ENCODE measurements at places on chromosomes 5 and 9.

DNA sequence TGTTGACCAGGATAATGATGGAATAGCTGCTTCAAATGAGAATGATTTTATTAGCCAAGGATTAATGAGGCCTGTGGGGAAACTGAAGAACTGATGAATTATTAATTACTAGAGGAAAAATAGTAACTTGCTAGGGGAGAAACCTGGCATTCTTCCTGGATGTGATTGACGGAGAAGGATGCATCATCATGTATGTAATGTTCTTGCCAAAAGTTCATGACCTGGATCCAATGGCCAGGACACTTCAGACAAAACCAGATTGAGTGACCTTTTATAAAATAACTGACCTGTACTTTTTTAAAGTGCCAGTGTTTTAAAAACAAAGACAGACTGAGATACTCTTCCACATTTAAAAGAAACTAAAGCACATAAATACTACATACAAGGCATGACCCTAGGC lies 23.7 kb downstream of the KIAA1191 start:
- DNase-seq, result no peak

GRCh38 chr5:77621440-77621839 lies 17.1 kb downstream of the OTP start:
- DNase-seq, result no peak

- no peak for DNase-seq
These were observed 422.7 kb downstream of the DMAC1 start for GRCh38 chr9:7376833-7377232.

- DNase-seq, result no peak
These were observed 265.7 kb downstream of the AOPEP start for GRCh38 chr9:94991961-94992907.

GRCh38 chr9:108779551-108780325 lies 76.0 kb downstream of the ACTL7B start:
- DNase-seq, result no peak

DNA sequence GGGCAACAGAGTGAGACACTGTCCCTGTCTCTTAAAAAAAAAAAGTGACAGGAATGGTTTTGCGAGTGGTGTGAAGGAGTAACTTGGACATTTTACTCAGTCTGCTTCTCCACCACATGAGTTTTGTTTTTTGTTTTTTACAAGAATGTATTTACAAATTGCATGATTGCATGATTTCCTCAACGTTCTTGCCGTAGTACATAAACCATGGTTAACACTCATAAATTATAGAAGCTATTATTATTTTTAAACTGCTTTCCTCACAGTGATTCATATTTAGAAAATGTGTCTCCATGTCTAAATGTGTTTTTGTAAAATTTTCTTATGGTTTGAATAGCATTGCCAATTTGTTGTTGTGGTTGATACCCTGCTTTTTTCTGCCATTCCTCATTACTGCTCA lies 220.0 kb downstream of the GOLPH3 start:
- DNase-seq, result no peak

- no peak for DNase-seq
These were observed 387.9 kb downstream of the MAT2B start for GRCh38 chr5:163893281-163893680.

DNA sequence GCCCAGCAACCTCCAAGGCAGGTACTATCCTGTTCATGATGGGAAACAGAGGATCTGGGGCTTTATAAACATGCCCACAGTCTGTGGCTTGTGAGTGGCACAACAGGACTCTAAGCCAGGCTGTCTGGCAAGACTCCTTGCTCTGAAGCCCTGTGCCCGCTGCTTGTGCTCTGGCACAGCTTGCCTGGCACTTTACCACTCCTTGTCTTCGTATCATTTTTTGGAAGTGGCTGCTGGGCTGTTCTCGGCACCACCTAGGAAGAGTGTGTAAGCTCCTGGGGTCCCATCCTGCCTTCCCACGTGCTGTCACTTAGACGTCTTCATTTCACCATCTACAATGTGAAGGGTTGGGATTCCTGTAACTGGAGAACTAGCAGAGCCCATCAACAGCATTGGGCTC lies 59.3 kb upstream of the GLRX start:
- no peak for DNase-seq

GRCh38 chr9:2015581-2016407 lies 647 bp downstream of the SMARCA2 start:
- peak; percentile 49 for DNase-seq

DNA sequence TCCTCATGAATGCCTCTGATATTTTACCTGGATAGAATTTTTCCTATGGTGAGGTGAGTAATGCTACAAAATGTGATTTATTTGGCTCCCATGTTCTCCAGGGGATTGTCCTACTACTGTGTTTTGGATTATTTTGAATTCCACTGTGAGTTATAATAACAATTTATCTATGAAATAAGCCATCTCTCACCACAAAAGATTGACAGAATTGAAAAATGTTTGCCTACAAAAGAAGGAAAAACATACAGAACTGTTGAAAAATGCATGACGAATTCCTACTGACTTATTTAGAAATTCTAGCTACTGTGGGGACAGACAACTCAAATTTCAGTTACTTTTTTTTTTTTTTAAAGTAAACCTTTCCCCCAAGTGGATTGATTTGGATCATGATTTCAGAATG lies 463.7 kb upstream of the GRIN3A start:
- DNase-seq, result no peak

- DNase-seq, result no peak
These were observed 23.1 kb upstream of the CFAP157 start for GRCh38 chr9:127683723-127684122.

GRCh38 chr5:180109920-180110319 lies 38.4 kb upstream of the RNF130 start:
- DNase-seq, result no peak

DNA sequence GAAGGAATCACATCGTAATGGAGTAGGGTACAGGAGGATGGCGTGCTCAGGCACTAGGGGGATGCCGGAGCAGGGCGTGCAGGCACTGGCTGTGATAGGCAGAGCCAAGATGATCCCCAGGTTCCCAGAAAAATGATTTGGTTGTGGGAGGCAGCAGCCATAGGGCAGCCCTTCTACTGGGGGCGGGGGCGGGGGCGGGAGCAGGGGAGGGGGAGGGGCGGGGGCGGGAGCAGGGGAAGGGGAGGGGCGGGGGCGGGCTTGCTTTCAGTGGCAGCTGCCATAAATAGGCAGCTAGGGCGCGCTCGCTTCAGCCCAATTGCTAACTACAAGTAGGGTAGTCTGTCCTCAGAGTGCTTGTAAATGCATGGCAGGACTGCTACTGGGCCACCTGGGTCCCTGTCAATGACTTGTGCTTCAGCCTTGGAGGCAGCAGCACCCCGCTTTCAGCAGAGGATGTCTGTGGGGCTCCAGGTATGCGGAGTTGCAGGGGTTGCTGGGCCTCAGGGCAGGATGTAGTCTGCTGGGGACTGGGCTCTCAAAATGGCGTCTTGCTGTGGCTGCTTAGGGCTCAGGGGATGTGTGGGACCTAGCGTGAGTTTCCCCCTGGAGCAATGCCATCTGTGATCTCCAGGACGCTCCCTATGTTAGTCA lies 354.3 kb downstream of the RAB3C start:
- no peak for DNase-seq

Data from stimulated activated CD4-positive, alpha-beta T cell treated with anti-CD3 and anti-CD28 coated beads, Interleukin-4, amount 100 ng/mL, for 48 hours (primary cell).